GM20000 (cell line): ENCODE measurements at places on chromosomes 11 and 22.

DNA sequence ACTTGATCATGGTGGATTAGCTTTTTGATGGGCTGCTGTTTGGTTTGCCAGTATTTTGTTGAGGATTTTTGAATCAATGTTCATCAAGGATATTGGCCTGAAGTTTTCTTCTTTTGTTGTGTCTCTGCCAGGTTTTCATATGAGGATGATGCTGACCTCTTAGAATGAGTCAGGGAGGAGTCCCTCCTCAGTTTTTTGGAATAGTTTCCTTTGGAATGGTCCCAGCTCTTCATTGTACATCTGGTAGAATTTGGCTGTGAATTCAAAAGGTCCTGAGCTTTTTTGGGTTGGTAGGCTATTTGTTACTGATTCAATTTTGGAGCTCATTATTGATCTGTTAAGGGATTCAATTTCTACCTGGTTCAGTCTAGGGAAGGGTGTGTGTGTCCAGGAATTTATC is 78.1 kb downstream of the CTSC start:
- no peak for DNase-seq

DNA sequence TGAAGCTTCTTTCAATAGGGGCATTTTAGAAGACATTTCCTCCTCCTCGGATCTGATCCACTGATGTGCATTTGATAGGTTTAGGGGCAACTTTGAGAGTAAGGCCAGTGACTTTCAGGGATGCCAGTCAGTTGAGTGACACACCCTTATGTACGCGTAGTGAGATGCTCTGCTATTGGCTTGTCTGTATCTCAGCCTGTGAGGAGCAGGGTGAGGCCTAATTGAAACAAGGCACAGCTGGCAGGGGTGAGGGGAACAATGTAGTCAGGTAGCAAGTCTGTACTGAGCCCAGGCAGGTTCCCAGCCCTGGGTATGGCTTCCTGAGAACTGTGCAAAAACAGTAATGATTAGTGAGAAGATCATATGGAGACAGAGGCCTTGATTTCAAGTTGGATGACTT is 61.5 kb downstream of the STIM1 start:
- DNase-seq: no peak

- DNase-seq: no peak
These were observed 522.6 kb downstream of the BUD13 start for GRCh38 chr11:116250155-116250554.

- no peak for DNase-seq
These were observed 294.3 kb downstream of the LARGE1 start for GRCh38 chr22:33625959-33626358.

DNA sequence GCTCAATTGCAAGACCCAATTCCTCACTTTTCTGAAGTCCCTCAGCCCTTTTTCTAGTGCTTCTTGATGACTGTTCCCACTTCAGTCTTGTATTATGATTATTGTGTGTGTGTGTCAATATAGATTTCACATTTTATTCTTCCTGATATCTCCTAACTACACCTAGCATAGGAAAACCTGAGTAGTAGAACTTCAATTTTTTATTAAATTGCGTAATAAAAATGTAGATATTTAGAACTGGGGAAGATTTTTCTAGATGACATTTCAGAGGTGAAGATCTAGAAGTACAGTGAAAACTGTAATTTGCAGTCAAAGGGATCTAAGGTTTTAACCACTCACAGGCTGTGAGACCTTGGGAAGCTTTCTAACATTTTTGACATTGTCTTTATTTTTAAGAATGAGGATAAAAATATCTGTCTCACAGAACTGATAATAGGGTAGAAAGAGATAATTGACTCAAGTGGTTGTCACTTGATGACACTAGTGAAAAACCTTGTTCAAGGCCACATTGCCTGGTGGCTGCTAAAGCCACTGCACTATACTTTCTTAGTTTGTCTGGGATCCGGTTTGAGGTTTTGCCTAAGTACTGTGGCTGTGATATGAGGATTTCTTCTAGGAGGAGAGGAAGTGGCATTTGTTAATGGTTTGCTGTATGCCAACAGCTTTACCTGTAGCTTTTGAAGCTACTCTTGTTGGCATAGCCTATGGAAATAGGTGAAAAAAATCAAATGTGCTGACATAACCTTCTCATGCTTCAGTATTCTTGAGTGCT is 32.2 kb upstream of the SESN3 start:
- DNase-seq: no peak

DNA sequence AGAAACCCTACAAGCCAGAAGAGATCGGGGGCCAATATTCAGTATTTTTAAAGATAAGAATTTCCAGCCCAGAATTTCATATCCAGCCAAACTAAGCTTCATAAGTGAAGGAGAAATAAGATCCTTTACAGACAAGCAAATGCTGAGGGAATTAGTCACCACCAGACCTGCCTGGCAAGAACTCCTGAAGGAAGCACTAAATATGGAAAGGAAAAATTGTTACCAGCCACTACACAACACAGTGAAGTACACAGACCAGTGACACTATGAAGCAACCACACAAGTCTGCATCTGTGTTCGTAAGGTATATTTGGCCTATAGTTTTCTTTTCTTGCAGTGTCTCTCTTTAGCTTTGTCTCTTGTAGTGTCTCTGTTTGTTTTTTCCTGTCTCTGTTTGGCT is 29.0 kb downstream of the TMEM225 start:
- DNase-seq: no peak

- peak; percentile 25 for DNase-seq
These were observed 54.4 kb downstream of the GRAMD1B start for GRCh38 chr11:123484448-123484847.

- DNase-seq: no peak
These were observed 18.1 kb upstream of the SCGB1A1 start for GRCh38 chr11:62400760-62401159.

DNA sequence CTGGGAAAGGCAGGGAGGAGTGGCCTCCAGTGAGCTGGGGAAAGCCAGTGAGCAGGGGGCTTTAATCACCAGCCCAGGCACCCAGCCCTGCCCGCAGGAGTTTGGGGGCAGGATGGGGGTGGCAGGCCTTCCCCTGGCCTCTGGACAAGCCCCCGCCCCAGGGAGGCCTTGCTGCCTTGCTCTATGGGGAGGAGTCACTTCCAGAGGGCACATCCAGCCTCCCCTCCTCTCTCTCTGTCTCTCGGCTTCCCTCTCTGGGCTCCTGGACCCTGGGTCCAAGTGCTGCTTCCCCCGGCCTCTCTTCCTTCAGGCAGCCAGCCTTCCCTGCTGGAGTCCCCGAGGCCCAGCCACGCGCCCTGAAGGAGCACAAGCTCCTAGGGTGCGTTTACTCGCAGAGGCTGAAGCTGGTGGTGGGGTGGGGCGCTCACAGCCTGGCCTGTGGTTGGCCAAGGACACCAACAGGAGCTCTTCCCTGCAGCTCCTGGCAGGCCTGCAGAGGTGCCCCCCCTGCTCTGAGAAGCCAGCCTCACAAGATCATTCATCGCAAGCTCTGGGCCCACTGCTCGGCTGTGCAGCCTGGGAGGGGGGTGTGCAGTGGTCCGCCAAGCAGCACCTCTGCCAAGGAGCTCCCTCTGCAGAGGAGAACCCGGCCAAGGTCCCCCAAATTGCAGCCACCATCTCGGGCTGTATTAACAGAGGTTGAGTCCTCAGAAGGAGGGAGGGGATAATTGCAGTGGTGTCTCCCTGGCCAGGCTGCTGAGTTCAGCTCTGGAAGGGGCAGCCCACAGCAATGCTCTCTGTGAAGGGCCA is 25.4 kb downstream of the OSBPL5 start:
- DNase-seq: no peak

DNA sequence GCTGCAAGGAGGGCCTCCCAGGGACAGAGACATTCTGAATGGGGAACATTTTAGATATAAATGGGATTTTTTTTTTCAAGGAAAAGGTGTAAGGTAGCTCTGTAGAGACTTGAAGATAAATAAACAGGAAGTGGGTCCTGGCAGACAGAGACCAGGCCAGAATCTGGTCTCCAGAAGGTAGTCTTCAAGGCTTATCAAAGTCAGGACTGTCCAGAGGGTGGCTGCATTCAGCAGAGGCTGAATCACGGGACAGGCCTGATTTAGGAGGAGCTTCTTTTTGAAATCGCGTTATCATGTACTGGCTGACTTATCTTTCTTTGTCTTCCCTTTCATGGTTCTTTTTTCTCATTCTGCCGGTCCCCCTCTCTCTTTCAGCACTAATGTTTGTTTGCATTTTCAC is 542.9 kb downstream of the NTM start:
- no peak for DNase-seq

DNA sequence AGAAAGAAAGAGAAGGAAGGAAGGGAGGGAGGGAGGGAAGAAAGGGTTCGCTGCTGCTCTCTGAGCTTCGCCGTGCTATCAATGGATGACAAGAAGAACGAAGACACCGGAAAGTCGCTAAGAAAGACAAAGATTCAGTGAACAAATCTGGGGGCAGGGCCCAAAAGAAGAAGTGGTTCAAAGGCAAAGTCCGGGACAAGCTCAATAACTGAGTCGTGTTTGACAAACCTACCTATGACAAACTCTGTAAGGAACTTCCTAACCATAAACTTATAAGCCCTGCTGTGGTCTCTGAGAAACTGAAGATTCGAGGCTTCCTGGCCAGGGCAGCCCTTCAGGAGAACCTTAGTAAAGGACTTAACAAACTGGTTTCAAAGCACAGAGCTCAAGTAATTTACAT is 2.9 kb upstream of the TTLL1 start:
- no peak for DNase-seq

GRCh38 chr22:37137903-37138665 is 11.6 kb downstream of the IL2RB start:
- DNase-seq: no peak

- no peak for DNase-seq
These were observed 826 bp upstream of the DGAT2 start for GRCh38 chr11:75767793-75768111.

DNA sequence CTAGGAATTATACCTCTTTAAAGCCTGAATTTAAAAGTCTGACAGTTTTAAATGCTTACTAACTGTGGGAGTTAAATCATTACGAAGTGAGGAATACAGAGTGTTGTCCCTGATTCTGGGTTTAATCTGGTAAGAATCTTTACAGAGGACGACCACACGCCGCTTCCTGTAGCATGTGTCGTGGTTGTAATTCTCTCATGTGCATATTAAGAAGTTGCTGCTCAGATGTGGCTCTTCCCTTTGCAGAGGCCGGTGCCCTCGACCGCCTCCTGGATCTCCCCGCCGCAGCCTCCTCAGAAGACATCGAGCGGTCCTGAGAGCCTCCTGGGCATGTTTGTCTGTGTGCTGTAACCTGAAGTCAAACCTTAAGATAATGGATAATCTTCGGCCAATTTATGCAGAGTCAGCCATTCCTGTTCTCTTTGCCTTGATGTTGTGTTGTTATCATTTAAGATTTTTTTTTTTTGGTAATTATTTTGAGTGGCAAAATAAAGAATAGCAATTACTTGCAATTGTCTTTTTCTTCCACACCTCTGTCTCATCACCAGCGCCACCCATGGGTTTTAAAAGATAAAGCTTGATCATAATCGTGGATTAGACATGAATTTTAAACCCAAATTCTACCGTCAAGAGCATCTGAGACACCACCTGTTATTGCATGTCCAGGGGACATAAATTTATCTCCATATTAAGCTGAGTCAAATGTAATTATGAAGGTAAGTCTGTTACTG is 6.5 kb downstream of the GAL start:
- DNase-seq: no peak

GRCh38 chr11:19842505-19842904 is 129.9 kb downstream of the NAV2 start:
- no peak for DNase-seq

- DNase-seq: no peak
These were observed 120.1 kb downstream of the GALNT18 start for GRCh38 chr11:11501546-11502262.

DNA sequence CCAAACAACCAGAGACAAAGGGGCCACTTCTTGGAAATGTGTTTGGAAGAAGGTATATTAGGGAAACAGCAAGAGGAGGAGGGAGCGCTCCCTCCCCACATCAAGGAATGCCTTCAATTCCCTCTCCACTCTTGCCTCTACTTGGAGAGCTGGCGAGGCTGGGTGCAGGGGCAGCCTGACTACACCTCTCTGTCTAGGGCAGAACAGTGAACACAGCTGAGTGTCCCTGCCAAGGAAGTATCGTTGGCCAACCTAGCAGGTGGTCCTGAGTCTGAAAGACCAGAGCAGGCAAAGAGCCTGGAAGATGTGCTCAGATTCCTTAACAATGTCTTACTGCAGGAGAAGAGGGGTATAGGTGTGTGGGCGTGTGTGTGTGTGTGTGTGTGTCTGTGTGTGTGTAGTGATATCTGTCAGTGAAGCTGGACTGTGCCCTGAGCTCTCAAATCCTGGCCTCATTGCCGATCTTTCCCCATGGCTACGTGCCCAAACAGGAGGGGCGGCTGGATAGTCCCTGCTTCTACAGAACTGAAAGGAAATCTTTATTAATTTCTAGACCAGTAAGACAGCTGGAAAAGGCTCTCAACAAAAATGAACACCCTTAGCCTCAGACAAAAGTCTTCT is 46.8 kb downstream of the PAMR1 start:
- no peak for DNase-seq

GRCh38 chr11:1125803-1126202 is 31.9 kb upstream of the MUC5AC start:
- DNase-seq: peak; percentile 29

DNA sequence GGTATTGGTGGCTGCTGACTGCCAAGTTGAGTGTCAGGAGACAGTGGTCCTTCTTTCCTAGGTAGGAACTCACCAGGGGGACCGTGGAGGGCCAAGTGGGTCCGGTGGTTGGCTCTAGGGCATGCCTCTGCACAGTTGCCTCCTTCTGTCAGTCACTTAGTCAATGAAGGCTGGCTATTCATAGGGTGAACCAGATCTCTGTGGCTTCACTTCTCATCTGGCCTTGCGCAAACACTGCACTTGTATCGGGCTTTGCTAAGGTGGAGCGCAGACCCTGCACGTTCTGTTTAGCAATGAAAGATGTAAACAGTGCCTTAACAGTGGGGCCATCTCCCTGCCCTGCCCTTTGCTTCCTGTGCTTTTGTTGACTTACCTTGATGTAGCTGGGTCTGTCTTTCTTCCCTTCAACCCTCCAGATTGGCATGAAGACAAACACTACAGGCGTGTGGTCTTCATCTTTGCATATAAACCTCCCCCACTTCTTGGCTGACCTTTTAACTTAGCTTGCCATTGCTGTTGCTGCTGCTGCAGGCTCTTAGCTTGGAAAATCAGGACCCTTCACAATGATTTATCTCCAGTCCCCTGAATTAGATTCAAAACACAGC is 6.7 kb upstream of the SORL1-AS1 start:
- no peak for DNase-seq

GRCh38 chr11:48007677-48008076 is 27.3 kb downstream of the PTPRJ start:
- no peak for DNase-seq

DNA sequence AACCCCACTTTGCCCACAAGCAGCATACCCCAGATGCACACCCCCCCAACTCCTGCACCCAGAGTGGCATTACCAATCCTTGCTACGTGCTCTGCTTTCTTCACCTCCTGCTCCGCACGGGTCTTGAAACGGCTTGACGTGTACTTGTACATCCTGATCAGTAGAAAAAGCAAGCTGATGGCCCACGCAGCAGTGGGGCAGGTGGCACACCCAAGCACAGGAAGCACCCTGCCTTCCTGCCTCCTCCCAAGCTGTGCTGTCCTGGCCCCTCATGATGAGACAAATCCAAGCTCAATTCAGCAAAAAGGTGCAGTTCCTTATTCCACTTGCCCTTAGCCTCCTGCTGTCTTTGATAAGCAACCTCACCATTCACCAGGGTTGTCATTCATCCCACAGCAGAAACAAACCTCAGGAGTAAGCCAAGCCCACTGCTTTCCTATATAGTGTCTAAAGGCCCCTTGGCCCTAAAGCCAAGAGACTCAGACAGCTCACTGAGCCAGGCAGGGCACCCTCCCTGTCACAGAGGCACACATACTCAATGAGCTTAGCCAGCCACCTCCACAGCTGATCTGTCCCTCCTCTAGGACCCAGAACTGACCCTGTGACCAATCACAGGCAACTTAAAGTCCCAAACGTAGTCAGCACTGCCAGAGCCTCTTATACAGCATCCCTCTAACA is 27.8 kb downstream of the MORC2 start:
- DNase-seq: no peak
